Tibial nerve (tissue), 4 donors: ENCODE measurements at places on chromosomes 1 and 21. TPM values are rescaled to one million over a fixed set of nuclear protein-coding genes. Genes with fewer than 3 reads are reported as not detected.

DNA sequence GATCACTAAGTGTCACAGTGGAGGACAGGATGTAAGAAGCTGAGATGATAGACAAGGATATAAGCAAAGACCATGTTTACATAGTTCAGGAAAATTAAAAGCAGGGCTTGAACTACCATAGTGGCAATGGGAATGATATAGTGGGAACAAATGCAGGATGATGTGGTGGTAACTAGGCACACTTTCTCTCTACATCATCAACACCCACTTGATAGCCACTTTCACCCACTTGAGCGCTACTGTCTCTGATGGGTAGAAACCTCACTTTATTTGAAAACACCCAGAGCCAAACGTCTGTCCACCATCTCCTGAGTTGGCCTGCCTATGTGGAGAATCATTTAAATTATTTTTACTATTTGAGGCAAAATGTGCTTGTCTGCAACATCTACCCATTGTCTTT lies 305.0 kb upstream of the ST6GALNAC5 start:
- DNase-seq = no peak

DNA sequence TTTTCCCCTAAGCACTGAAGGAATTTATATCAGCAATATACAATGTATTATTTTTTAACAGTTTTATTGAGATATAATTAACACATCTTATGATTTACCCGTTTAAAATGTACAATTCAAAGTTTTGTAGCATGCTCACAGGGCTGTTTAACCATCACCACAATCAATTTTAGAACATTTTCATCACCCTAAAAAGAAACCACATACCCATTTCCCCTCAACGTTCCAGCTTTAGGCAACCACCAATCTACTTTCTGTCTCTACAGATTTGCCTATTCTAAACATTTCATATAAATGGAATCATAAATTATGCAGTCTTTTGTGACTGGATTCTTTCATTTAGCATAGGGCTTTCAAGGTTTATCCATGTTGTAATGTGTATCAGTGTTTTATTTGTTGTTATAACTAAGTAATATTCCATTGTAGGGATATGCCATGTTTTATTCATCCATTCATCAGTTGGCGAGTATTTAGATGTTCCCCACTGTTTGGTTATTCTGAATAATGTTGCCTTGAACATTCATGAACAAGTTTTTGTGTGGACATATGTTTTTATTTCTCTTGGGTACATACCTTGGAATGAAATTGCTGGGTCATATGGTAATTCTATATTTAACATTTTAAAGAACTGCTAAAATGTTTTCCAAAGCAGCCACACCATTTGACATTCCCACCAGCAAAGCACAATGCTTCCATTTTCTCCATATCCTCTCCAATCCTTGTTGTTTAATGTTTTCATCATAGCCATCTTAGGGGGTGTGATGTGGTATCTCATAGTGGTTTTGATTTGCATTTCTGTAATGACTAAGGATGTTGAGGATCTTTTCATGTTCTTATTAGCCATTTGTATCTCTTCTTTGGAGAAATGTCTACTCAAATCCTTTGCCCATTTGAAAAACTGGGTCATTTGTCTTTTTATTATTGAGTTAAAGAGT lies 188.5 kb downstream of the TM2D1 start:
- DNase-seq = no peak

- no peak for DNase-seq
Measured at GRCh38 chr1:2777424-2778219, 23.9 kb downstream of the TTC34 start.

Gene KCNE1
- 2.5 TPM for total RNA-seq

DNA sequence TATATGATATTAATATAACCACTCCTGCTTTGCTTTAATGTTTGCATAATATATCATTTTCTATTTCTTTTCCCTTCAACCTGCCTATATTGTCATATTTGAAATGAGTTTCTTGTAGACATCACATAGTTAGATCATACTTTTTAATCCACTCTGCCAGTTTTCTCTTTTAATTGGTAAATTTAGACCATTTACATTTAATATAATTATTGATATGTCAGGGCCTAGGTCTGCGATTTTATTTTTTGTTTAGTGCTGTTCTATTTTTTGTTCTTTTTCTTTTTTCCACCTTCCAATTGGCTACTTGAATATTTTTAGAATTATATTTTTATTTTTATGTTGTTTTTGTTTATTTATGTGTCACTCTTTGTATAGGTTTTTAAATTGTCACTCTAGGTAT lies 213.3 kb downstream of the C1orf94 start:
- DNase-seq = no peak

DNA sequence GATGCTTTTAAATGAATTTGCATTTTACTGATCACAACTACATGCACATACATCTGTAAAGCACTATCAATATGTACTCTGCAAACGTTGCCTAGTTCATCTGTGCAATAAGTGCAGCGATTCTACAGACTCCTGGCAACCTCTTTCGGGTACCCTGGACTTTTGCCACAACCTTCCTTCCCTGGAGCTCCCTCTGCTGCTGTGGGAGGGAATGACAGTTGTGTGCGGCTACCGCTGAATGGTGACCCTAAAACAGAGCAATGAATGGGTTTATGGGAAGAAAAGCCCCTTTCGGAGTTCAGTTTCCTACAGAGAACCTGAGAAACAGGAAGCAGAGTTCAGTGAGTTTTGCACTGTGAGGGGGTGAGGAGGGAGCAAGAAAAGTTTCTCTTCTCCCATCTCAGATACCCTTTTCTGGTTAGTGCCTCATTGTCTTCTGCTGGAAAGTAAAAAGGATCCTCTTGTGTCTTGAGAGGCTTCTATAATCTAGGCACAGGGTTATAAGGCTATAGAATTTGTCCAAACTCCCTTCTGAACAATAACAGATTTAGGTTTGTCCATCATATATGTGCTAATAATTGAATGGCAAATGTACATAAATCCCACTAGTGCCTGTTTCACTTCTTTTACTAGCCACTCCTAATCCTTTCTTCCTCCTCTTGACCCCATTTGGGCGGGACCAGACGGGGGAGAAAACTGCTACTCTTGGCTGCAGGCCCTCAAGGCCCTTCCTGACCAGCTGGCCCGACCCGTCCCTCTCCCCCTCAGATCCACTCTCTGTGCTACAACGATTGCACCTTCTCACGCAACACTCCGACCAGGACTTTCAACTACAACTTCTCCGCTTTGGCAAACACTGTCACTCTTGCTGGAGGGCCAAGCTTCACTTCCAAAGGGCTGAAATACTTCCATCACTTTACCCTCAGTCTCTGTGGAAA lies 19.8 kb upstream of the SARS1 start:
- no peak for DNase-seq

DNA sequence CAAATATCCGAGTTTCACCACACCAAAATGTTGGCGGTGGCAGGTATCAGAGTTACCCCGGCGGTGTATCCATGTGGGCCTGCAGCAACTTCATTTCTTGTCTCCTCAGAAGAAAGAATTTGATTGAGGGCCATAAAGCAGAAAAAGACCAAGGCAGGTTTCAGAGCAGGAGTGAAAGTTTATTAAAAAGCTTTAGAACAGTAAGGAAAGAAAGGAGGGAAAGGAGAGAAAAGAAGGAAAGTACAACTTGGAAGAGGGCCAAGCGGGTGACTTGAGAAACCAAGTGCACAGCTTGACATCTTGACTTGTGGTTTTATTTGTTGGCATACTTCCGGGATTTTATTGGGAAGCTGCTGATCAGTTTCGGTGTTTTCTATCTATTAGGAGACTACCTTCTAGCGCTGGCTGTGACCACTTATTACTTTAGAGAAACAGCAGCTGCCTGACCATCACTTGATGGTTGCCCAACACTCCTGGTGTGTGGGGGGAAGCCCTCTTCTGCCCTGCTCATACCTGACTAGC lies 75.5 kb upstream of the RAB3GAP2 start:
- no peak for DNase-seq

DNA sequence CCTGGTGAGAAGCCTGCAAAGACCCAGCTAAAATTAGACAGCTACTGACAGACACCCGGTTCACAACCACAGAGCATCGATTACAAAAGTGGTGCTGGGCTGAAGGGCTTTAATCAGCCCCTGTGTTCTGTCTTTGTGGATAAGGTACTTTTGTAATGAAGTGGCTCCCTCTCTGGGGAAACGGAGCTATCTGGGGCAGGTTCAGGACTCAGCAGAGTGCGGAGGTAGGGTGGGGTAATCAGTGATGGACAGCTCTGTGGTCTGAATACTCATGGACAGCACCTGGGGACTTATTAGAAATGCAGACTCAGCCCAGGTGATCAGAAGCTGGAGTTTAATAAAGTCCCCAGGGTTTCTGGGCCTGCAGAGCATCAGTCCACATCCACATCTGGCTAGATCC lies 152.0 kb downstream of the MATN1 start:
- DNase-seq = no peak

- DNase-seq = no peak
Measured at GRCh38 chr1:5267603-5268235, 613.3 kb downstream of the AJAP1 start.

GRCh38 chr1:2555634-2556276 lies 416 bp upstream of the TNFRSF14 start:
- peak; percentile 86 for DNase-seq

DNA sequence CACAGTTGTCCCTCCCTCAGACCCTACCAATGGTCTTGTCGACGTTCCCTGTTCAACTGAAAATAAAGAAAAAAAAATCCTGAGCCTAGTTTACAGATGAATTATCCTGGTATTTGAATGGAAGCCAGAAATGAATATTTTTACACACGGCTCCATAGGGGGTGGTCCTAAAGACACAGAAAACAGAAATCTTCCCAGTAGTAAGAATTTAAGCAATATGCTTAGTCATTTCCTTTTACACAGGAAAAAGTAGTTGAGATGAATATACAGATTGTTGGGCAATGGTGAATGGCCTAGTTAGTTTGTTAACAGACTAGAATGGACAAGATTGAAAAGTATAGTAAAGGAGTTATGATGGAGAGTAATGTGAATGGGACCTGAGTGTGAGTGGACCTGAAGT lies 67.4 kb downstream of the RGS18 start:
- DNase-seq = no peak

- no peak for DNase-seq
Measured at GRCh38 chr1:109500941-109501381, 7.1 kb downstream of the CYB561D1 start.

DNA sequence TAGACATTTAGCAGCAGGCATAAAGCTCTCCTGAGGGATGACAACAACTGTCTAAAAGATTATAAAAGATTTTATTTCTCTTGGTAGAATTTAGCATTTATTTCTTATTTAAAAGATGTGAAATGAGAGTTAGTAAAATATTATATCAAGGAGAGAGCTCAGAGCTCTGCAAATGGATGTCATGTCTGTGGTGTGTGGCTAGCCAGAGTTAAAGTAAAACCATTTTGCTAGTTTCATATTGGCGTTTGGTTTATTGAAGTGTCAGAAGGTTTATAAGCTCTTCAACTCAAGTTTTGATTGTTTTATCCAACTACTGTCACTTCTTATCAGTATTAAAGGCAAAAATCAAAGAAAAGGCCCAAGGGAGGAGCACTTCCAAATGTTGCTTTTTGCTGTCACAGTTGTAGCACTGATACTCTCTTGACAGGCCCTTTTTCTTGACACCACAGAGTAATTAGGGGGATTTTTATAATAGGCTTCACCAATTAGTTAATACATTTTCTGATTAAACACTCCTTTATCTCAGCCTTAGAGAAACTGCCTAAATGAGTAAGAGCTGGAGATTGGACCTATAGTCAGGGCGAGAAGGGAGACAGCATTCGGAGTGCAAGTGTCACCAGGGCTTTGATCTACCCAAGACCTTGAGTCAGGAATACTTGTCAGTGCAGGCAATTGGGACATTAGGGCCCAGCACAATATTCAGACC lies 233.9 kb downstream of the PTBP2 start:
- no peak for DNase-seq

Gene KRTAP19-6
- not detected for total RNA-seq

DNA sequence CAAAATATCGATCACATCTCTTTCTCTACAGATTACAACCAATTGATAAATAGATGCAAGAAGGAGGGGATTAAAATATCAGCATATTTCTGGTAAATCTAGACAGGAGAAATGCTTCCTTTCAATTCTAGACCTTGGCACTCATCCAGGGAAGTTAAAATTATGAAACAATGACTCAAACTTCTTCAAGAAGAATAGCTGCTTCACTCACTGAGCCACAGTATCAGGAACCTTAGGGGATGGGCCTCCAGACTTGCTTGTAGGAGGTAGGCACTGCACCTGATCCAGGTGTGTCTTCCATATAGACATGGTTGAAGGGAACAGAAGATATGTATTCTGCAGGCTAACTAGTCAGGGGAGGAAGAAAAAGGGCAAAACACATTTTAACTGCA lies 9.8 kb downstream of the SLAMF7 start:
- no peak for DNase-seq

Gene LRRC39
- total RNA-seq = 2.5 TPM

DNA sequence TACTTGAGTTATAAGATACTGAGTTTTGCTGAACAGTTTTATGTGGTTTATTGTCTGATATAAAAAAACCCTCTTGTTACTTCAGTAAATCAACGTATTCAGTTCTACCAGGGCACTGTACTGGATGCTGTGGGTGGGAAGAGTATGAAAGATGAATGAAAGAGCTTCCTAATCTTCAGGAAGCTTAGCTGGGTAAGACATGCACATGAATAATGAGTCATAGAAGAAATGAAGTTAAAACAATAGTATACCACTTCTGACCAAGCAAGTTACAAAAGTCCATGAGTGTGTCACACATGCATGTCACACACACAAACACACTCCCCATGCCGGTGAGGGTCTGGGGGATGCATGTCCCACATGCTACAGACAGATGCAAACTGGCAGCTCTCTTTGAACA lies 105.9 kb downstream of the SIPA1L2 start:
- DNase-seq = no peak
